Mesendoderm (in vitro differentiated cells): ENCODE measurements at places on chromosomes 1 and 21.
A peak's percentile ranks its signal among the peaks of the same experiment; 100 is the strongest.

- peak; percentile 92 for DNase-seq
- no peaks in the 10 kb centered on the region for H3K4me1 ChIP-seq
- peak within 1 kb of the TSS; percentile 55 for H3K4me3 ChIP-seq
- peak within 1 kb of the TSS; percentile 8 for H3K27ac ChIP-seq
- no peaks in the 10 kb centered on the region for H3K27me3 ChIP-seq
- no peaks in the 10 kb centered on the region for H3K36me3 ChIP-seq
Measured at GRCh38 chr1:224929335-224930237, at the start of gene DNAH14. DNAH14 (plus strand) TSS chr1:224929675; CDS start chr1:224952703, 23,028 bp downstream.

- no peaks in the 10 kb centered on the region for H3K36me3 ChIP-seq
- no peak overlapping the region for H3K4me3 ChIP-seq
- H3K27me3 ChIP-seq = no peaks in the 10 kb centered on the region
- no peaks in the 10 kb centered on the region for H3K4me1 ChIP-seq
- DNase-seq = no peak
- H3K27ac ChIP-seq = no peak overlapping the region
Measured at GRCh38 chr1:246078126-246078887, 428.8 kb downstream of the SMYD3 start.

- no peak overlapping the region for H3K4me3 ChIP-seq
- no peak overlapping the region for H3K27ac ChIP-seq
- H3K4me1 ChIP-seq = no peaks in the 10 kb centered on the region
- H3K27me3 ChIP-seq = no peaks in the 10 kb centered on the region
- no peak for DNase-seq
Measured at GRCh38 chr1:209820986-209821385, 6.8 kb upstream of the UTP25 start.

DNA sequence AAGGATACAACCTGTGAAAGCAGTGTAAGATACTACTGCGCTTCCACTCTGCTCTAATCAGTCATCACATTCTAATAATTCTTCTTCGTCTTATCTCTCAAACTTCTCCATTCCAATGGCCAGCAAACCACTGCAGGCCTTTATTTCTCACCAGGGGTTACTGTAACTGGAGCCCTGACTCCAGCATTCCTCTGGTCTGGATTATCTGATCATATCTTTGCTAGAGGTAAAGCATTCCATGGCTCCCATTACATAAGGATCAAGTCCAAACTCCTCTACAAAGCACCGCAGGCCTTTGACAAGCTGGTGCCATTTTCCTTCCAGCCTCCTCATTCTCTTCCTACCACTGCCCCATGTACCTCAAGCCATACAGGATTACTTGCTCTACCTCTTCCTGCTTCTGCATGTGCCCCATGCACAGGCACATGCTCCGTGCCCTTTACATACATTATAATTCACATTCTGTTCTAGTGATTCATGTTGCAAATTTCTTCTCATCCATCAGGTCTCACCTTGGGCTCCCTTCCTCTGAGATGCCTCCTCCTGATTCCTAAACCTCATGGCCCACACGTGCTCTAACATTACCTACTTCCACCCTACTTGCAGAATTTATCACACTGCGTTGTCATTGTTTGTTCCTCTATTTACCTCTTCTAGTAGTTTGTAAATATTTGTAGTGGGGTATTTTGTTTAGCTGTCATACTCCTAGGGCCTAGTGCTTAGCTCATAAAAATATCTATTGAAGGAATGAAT, 9.3 kb upstream of the SERBP1 start:
- no peak overlapping the region for H3K27ac ChIP-seq
- no peaks in the 10 kb centered on the region for H3K36me3 ChIP-seq
- peak; percentile 93 for DNase-seq
- no peaks in the 10 kb centered on the region for H3K27me3 ChIP-seq

DNA sequence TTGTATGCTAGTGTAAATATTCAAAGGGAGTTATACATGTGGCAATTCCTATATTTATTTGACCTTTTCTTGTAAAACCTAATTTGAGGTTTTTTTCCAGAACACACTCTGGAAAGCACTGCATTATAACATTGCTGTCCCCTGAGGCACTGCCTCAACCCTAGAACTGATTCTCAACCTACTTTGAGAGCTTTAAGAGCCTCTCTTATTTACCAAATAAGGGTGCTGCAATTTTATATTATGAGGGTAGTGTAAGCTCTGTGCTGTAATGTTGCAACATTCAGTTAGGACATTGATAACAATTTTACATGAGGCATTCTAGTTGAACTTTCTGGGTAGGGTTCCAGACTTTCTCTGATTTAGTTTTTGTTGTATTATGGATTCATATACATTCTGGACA, 302.2 kb upstream of the DEPDC1 start:
- H3K27me3 ChIP-seq = no peaks in the 10 kb centered on the region
- H3K27ac ChIP-seq = no peak overlapping the region
- H3K4me1 ChIP-seq = no peaks in the 10 kb centered on the region
- H3K4me3 ChIP-seq = no peak overlapping the region
- H3K36me3 ChIP-seq = no peaks in the 10 kb centered on the region

DNA sequence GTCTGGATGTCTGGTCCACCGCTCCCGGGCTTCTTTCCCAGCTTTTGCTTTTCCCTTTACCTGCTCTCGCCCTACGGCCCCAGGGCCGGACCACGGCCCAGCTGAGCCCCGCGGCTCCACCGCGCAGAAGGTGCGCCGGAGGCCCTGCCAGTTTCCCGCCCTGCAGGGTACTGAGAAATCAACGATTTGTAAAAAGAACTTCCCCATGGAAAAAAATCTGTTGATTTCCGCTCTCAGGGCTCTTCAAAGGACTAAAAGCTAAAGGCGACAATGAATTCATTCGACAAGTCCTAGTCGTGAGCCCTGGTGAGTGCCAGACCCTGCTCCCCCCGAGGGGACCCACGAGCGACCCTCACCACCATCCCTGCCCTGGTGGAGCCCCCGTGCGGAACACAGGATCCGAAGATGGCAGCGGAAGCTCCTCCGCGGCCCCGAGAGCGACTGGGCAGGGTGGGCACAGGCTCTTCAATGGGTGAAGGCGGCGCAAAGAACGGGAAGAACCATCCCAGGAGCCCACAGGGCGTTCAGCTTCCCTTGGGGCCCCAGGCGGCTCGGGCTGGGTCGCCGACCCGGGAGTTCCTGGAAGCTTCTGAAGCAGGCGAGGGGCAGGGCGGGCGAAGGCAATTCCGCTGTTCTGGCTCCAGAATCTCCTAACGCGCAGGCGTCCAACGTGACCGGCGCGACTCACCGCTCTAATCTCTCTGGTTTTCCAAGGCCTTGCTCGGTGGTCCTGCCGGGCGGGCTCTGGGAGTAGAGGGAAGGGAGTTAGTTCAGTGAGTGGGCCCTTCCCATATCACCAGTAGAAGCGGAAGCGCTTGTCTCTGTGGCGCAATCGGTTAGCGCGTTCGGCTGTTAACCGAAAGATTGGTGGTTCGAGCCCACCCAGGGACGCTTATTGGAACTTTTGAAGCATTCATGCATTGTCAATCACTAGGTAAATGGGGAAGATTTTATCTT, 6.6 kb upstream of the RNU1-2 start:
- no peaks in the 10 kb centered on the region for H3K27me3 ChIP-seq
- H3K4me1 ChIP-seq = no peaks in the 10 kb centered on the region
- H3K36me3 ChIP-seq = no peaks in the 10 kb centered on the region
